ENCODE measurements at places on chromosomes 1 and 21.
A peak's percentile ranks its signal among the peaks of the same experiment; 100 is the strongest.

GRCh38 chr1:160167056-160167455 is 15.7 kb downstream of the ATP1A4 start:
- no peak for DNase-seq

DNA sequence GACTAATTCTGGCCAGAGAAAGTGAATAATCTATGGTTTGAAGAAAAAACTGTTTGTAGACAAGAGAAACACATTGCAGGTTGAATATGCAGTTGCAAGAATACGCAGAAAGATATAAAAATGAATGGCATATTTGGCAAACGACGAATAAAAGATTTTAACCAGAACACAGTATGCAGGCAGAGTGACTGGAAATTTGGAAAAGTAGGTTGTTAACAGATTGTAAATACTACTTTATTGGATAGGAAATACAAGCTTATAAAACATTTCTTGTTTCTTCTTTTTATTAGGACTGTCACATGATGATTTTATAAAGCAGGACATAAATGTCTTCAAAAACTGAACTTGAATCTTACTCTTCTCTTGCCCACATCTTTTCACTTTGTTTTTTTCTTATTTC is 573.3 kb upstream of the PBX1 start:
- no peak for DNase-seq

DNA sequence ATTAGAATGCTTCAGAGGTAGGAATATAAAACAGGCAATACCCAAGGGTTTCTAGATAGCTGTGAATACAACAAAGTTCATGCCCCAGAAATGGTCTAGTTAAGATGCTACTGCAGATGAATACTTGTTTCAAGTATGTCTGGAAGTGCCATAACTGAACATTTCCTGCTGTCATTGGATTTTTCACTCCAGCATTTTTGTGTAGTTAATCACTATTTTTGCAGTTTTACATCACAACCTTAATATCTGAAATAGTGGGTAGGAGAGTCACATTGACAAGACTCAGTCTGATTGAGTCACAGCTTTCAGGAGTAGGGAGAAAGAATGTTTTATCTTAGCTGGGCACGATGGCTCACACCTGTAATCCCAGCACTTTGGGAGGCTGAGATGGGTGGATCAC is 126.4 kb upstream of the C1orf21 start:
- no peak for DNase-seq

- no peak for DNase-seq
Observed at GRCh38 chr1:3128431-3129132, 59.6 kb downstream of the PRDM16 start.

DNA sequence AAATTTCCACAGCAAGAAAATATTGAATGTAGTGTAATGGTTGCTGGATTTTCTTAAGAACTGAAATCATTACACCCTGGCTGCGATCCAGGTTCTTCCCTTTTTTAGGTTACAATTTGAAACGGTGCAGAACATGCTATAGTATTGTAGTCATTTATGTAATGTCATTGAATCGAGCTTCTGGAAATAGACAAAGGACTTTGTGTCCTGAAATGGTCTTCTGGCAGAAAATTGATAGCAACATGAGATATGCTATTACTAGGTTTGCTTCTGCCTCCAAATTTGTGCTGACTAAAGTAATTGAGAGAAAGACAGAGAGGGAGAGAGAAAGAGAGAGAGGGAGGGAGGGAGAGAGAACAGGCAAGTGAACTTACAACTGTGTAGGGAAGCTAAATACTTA is 146.2 kb upstream of the NFIA start:
- no peak for DNase-seq

GRCh38 chr1:197130677-197131304 is 15.7 kb downstream of the ASPM start:
- DNase-seq: no peak

DNA sequence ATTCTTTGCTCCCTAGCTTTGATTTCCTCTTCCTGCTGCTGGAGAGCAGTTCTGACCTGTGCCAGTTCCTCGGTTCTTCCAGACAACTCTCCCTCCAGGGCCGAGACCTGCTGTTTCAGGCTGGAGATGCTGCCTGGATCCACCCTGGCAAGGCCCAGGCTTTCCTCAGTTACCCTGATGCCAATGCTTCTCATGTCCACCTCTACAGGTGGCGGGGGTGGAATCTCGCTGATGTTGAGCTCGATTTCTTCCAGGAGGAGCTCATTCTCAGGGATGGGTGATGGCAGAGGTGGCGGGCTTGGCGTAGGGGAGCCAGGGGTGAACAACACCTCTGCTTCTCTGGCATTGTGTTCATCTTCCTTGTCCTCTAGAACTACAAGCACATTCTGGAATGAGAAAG is 45.3 kb downstream of the KANK4 start:
- no peak for DNase-seq

DNA sequence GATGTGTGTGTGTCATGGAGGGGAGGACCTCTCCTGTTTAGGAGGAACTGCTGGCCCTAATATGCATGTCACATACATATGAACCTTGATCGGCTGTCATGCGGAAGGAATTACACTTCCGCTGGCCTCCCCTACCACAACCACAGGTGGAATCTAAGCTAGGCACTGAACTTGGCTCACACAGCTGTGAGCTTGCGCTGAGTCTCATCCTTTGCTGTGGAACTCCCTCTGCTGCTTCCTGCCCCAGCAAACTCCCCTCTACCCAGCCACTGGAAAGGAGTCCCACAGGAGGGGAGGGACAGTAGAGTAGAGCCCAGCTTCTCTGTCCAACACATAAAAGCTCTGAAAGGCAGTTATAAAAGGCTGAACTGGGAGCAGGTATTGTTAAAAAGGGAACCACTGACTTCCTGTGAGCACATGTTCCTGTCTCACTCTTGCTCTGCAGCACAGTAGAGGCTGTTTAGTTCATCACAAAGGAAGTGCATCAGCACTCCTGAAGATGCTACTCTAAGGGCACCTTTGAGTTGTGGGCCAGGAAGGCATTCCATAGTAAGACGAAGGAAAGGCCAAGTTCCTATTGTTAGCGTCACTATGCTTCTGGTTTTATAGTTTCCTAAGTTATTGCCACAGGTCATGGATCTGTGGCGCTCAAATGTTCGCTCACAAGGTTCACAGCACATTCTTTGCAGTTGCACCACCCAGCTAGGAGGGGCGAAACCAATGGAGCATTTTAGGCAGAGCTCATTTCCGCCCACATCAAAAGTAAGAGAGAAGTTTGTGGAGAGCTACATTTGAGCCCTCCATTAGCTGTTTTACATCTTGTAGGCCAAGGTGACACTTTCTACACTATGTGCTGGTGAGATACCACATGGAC is 17.7 kb upstream of the PTPRC start:
- no peak for DNase-seq

GRCh38 chr1:177174921-177175634 is 4.3 kb downstream of the BRINP2 start:
- no peak for DNase-seq

GRCh38 chr1:230797376-230797920 is 50.3 kb downstream of the CAPN9 start:
- DNase-seq: no peak

DNA sequence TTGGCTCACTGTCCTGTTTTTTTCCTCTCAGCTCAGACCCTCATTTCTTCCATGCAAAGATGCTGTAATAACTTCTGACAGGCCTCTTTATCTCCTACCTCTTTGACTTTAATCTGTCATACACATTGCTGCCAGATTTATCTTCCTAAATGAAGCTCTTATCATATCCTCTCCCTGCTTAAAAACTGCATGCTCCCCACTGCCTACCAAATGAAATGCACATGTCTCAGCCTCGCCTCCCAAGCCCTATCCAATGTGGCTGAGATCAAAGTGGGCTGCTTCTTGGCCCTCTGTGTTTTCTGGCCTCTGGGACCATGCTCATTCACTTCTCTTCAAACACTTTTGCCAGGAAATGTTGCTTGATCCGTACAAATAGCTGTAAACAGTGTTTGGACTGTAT is 38.3 kb downstream of the IRF2BP2 start:
- DNase-seq: no peak

DNA sequence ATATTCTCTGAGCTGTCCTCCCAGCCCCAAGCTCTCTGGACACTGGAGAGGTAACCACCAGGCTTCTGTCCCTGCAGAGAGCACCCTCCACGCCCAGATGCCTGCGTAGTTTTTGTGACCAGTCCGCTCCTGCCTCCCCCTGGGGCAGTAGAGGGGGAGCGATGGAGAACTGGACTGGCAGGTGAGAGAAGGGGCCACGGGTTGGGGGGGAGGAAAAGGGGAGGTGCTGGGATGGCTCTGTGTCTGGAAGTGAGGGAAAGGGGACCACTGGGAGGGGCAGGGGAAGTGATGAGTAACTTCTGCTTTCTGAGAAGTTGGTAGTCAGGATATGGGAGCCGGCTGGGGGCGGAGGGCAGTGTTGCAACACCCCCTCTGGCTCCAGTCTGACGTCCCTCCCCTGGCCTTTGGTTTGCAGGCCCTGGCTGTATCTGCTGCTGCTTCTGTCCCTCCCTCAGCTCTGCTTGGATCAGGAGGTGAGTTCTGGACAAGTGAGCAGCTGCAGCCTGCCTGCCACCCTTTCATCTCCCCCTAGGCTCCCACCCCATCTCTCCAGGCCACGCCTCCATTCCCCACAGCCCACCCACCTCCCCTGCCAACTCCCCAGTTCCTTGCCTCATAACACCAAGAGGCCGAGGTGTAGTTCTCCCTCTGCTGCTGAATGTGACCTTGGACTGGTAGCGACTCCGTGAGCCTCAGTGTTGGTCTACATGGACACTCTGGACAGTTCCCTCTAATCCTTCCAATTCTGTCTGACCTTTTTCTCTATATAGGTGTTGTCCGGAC is 3.1 kb downstream of the ADAMTSL4 start:
- peak; percentile 74 for DNase-seq

GRCh38 chr21:42526379-42526727 is 12.7 kb downstream of the SLC37A1 start:
- no peak for DNase-seq
